Stimulated activated CD4-positive, alpha-beta T cell treated with anti-CD3 and anti-CD28 coated beads, Interleukin-15, amount 100 ng/mL, for 1 hour (primary cell): ENCODE measurements at places on chromosomes 2 and 18.

DNA sequence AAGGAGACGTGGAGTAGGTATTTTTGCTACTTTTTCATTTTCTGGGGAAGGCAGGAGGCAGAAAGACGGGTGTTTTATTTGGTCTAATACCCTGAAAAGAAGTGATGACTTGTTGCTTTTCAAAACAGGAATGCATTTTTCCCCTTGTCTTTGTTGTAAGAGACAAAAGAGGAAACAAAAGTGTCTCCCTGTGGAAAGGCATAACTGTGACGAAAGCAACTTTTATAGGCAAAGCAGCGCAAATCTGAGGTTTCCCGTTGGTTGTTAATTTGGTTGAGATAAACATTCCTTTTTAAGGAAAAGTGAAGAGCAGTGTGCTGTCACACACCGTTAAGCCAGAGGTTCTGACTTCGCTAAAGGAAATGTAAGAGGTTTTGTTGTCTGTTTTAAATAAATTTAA lies 3.4 kb downstream of the FZD7 start:
- DNase-seq: no peak

DNA sequence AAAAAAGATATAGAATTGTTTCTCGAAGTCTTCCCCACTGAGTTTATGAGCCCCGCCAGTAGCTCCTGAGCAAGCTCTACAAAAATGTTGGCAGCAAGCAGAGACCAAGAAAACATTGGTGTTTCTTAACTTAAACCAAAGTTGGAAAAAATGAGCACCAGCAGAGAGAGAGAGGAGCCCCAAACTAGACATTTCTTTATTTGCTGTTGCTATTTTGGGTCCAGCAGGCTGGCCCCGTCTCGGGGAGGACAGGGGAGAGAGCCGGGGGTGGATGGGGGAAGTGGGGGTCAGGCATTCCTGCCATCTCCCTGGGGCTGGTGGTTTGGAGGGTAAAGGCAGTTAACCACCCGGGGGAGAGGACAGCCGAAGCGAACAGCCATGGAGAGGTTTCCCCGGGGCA lies 113.0 kb downstream of the DYSF start:
- no peak for DNase-seq

DNA sequence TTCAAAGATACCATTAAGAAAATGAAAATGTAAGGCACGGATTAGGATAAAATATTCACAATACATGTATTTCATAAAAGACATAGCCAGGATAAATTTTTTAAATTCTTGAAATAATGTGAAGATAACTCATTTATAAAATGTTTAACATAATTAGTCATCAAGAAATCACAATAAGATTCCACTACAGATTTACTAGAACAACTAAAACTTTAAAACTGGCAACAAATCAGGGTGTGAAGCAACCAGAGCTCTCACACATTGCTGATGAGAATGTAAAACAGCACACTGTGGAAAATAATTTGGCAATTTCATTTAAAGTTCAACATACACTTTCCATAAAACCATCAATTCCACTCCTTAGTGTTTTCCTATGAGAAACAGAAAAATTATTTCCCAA lies 89.6 kb upstream of the UBE2E3 start:
- DNase-seq: no peak

DNA sequence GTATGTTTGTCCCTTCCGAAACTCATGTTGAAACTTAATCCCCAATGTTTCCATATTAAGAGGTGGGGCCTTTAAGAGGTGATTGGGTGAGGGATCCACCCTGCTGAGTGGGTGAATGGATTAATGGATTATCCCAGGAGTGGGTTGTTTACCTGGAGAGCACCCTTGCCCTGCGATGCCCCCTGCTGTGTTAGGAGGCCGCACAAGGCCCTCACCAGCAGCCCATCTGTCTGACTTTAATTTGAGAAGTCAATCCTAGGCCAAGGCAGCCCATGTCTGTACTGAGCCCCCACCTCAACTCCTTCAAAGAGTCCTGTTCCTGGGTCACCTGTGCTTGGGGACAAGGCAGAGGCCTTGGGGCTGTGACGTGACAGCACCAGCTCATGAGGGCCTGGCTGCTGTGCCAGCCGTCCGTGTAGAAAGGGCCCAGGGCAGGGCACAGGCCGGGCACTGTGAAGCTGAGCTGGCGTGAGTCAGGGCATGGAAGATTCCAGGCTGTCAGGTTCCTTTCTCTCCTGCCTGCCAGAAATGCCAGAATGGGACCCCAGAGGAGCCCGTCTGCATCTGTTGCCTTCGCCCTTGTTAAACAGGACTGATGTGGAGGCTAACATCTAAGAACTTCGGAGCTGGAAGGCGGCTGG lies 21.3 kb upstream of the TAF1B start:
- no peak for DNase-seq

DNA sequence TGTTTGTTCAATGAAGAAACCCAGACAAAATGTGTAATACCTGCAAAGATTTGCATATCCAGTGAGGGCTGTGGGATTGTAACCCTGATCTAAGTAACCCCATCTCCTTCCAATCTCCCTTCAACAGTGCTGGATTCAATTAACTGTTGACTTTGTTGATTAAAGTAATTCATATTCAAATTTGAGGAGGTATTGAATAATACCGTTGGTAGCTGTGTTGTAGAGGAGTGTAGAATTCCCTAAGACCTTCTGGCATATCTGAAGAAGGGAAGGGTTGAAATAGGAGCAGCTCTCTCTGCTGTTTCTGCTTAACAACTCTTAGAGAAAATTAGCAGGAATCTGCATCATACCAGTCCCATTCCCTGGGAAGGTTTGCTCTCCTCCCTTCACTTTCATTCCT lies 28.2 kb downstream of the MAIP1 start:
- DNase-seq: no peak

GRCh38 chr2:226076529-226076928 lies 677.0 kb downstream of the NYAP2 start:
- DNase-seq: no peak

- no peak for DNase-seq
Observed at GRCh38 chr2:161357097-161357496, 48.9 kb downstream of the PSMD14 start.

GRCh38 chr2:40723194-40723593 lies 271.3 kb upstream of the SLC8A1 start:
- DNase-seq: no peak

DNA sequence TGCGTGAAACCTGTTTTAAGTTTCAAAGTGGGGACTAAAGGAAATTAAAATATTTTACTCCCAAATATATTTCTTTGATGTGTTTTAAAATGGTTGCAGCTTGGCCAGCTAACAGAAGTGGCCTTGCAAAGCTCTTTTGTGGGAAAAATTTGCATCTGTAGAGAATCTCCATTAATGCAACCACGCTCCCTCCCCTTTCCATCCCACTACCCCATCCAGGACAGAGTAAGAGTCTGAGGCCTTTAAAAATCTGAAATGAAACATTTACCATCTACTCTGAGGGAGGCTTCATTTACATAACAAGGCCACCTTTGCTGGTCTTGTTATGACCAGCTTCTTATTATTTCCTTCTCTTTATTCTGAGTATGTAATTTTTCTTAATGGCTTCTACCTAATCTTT lies 63.5 kb downstream of the STAT4 start:
- DNase-seq: no peak

GRCh38 chr2:224426656-224427055 lies 24.7 kb upstream of the FAM124B start:
- DNase-seq: no peak

- DNase-seq: no peak
Observed at GRCh38 chr2:43302182-43302960, 76.0 kb upstream of the ZFP36L2 start.

DNA sequence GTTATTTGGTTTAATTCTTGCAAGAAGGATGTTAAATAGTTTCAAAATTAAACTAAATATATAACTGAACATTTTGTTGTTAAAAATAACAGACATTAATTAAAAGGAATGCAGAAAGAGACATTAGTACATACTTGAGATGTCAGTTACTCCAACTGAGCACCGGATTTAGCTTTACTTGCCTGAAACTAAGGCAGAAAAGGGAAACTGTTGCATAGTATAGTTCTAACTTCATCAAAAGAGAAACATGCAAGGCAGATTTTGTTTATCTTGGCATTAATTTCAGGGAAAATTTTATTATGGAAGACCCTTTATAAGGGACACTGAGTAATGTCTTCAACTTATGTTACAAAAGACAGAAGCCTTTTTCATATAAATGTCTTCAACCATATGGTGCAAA lies 218.3 kb downstream of the STK39 start:
- DNase-seq: no peak

- no peak for DNase-seq
Observed at GRCh38 chr2:208093128-208093527, 31.2 kb downstream of the CRYGD start.

DNA sequence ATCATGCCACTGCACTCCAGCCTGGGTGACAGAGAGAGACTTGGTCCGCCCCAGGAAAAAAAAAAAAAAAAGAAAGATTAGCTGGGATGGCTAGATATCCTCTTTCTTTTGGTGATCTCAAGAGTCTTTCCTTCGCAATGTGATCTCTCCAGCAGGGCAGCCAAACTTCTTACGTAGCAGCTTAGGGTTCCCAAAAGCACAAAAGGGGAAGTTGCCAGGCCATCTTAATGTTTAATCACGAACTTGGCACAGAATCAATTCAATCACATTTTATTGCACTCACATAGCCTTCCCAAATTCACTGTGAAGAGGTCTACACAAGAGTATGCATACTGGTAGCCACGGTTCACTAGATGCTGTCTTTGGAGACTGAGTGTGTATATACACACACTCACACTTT lies 53.1 kb downstream of the VIL1 start:
- DNase-seq: no peak

- DNase-seq: no peak
Observed at GRCh38 chr2:7077660-7078267, 160.6 kb downstream of the RNF144A start.

- no peak for DNase-seq
Observed at GRCh38 chr2:117646872-117647271, 167.6 kb upstream of the DDX18 start.

GRCh38 chr2:108906403-108907077 lies 82.5 kb downstream of the EDAR start:
- DNase-seq: no peak

GRCh38 chr2:172484253-172484652 lies 56.9 kb downstream of the ITGA6 start:
- DNase-seq: no peak
